ENCODE measurements at places on chromosomes 1 and 21.

DNA sequence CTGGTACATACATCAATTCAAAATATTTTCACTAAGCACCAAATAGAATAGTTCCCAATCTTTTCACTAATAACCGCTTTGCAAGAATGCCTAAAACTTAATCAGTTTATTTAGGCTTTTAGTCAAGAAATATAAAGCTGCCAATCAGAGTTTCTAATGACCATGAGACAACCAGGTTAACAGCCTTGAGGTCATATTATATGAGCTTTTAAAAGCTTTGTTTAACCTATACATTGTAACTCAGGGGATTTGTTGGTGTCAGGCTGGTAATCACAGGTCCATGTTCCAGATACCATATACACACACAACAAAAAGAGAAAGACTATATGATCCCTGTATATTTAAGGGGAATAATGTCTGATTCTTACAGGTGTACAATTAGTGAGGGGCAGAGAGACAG is 246.2 kb upstream of the ADGRL2 start:
- DNase-seq: no peak

DNA sequence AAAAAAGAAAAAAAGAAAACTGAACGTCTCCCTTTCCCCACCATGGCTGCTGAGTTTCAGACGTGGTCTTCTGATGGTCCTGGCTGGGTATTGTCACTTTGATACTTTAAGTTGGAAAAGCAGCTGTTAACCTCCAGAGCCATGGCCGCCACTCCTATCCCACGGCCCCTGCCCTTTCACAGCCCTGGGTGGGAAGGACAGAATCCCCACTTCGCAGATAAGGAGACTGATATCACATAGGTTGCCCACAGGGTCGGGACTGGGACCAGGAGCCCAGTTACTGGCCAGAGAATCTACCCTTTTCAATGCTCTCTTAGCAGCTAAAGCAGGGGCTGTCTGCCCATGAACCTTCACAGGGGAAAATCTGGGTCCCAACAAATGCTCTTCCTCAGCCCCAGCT is 16.8 kb downstream of the BMP8A start:
- DNase-seq: no peak

- no peak for DNase-seq
Observed at GRCh38 chr1:7628273-7628672, 142.8 kb upstream of the VAMP3 start.

GRCh38 chr1:156483397-156483796 is 17.2 kb downstream of the MEF2D start:
- no peak for DNase-seq

GRCh38 chr1:16258591-16259135 is 21.7 kb upstream of the CPLANE2 start:
- DNase-seq: no peak

DNA sequence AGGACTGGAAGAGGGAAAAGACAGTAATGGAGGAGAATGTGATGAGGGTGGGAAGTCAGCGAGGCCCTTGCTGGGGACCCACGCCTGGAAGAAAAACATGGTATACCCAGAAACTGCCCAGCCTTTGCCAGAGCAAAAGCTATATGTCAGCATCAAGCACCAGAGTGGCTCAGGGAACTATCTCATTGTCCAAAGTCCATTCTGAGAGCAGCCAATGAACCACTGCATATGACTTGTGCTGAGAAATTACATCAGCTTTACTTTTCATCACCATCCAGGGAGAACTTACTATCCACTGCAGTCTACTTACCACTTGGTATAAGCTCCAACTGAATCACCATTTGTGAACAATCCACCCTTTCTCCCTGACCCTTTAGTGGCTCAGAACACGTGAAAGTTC is 148.1 kb downstream of the TTLL7 start:
- no peak for DNase-seq

- DNase-seq: no peak
Observed at GRCh38 chr1:150557813-150558212, 8.6 kb downstream of the ADAMTSL4 start.

GRCh38 chr1:220880726-220881506 is 1.7 kb downstream of the HLX start:
- DNase-seq: no peak

Measured in mammary epithelial cell (primary cell).